ENCODE measurements at places on chromosomes 5 and 9.

GRCh38 chr5:89036166-89036565 lies 153.2 kb upstream of the MEF2C start:
- DNase-seq = no peak

DNA sequence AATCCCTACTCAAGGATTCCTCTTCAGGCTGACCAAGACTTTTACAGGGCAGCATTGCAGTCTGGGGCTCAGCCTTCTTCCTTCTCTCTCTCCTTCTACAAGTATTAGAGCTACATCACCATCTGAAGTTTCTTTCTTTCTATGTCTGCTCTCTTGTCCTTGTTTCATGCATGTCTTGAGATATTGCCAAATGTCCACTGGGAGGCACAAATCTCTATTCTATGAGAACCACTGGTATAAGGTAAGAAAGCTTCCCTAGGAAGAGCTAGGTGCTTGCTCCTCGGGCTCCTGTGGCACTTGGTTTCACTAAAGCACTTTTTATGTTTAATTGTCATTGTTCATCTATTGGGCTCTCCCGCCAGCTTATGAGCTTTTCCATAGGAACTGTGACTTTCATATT lies 289.2 kb upstream of the PCSK5 start:
- DNase-seq = no peak

GRCh38 chr9:96344458-96345180 lies 38.9 kb downstream of the SLC35D2 start:
- DNase-seq = peak; percentile 86

GRCh38 chr5:84383296-84383815 lies 1.3 kb downstream of the EDIL3 start:
- peak; percentile 38 for DNase-seq

DNA sequence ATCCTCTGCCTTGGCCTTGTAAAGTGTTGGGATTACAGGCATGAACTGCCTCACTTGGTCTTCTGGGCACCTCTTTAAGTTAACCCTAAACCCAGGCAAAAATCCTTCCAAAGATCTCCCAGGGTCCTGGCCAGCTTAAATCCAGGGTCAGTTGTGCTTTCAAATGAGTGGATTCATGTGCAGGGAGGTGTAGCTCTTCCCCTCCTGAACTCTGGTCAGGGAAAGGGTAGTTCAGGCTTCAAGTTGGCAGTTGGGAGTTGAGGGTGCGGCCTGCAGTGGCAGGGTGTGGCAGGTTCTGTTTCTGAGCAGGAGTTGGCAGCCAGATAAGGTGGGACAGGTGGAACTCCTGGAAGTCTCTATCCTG lies 3.6 kb downstream of the HNRNPAB start:
- DNase-seq = no peak

GRCh38 chr9:106233116-106233515 lies 538.8 kb downstream of the TMEM38B start:
- no peak for DNase-seq

DNA sequence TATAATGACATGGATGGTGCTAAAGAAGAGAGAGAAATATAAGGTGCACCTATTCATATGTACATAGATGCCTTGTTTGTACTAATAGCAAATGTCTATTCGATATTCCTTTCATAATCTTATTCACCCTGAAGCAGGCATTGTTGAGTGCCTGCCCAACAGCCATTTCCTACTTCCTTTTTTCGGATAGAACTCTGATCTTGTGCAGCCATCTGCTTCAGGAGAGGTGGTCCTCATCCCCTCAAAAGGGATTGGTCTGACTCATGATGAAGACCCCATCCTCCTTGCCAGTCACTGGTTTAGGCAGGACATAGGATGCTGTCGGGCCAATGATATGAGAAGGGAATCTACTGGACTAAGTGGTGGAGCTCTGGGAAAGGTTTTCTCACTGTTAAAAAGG lies 8.4 kb upstream of the RANBP3L start:
- no peak for DNase-seq

- no peak for DNase-seq
These were observed 20.3 kb downstream of the WHRN start for GRCh38 chr9:114484854-114485443.

DNA sequence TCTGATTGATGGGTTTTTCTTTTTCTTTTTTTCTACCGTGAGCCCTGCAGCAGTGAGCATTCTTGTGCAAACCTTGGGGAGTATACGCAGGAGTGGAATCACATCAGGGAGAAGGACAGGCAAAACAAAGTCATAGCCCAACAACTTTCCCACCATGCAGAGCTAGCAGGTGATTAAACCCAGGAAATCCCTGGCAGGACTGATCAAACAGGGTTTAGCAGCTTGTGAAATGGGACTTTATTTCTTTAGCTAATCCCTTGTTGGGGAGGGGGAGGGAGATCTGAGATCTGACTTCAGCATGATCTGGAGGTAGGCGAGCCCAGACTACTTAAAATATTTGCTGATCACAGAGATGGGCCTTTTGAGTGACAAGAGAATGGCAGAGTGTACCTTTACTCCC lies 162.0 kb upstream of the GLRA1 start:
- no peak for DNase-seq

DNA sequence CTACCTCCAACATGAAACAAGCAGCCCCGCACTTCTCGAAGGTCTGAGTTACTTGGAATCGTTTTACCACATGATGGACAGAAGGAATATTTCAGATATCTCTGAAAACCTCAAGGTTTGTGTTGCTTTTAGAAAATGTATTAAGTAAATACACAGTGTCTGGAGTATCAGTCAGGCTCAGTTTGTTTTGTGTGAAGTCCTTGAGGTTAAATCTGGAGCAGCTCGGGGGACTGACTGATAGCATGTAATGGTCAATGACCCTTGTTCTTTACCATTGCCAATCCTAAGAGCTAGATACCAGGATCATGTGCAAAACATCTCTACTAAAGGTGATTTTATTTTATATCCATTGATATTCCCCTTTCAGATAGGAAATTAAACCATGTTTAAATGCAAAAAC lies 26.9 kb upstream of the LNPEP start:
- DNase-seq = no peak

- DNase-seq = peak; percentile 37
These were observed 24.0 kb downstream of the CDKN2A start for GRCh38 chr9:21969951-21970799.

GRCh38 chr5:67925511-67925910 lies 290.0 kb upstream of the PIK3R1 start:
- DNase-seq = no peak

GRCh38 chr9:130073373-130073772 lies 19.7 kb downstream of the GPR107 start:
- DNase-seq = no peak

DNA sequence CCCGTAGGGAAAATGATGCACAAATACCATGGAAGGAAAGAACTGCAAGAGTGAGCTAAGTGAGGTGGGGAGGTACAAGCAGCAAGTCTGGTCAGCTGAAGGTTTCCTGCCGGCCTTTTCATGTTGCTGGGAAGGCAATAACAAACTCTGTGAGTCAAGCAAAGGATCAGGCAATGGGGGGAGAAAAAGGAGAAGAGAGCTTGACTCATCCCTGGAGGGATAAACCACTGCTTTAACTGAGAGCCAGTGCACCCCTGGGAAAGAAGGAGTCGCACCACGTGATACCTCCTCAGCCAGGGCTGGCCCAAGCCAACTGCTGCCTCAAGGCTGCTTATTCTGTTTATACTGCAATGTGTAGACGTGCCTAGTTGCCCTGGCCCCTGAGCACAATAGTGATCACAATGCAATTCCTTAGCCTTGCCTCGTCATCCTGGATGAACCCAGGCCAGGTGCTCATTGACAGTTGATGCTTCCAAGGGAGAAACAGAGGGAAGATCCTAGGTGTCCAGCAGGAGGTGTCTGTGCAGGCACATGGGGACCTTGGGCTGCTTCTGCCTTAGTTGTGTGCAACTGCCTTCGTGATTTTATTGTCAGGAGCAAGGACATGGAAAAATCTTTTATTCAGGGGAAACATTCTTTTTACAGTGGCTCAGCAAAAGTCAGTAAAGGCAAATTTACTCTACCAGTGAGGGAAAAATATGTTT lies 203.0 kb upstream of the TUT7 start:
- no peak for DNase-seq

GRCh38 chr5:103523319-103523718 lies 39.3 kb downstream of the NUDT12 start:
- no peak for DNase-seq

- DNase-seq = no peak
These were observed 129.6 kb upstream of the NMUR2 start for GRCh38 chr5:152534641-152535040.

GRCh38 chr9:89996116-89996515 lies 391.3 kb downstream of the GADD45G start:
- DNase-seq = no peak

- DNase-seq = no peak
These were observed 374.7 kb downstream of the TAF11L14 start for GRCh38 chr5:18008940-18009339.

- DNase-seq = no peak
These were observed 24.0 kb downstream of the NKD2 start for GRCh38 chr5:1032551-1033027.

- DNase-seq = no peak
These were observed 830 bp downstream of the S100Z start for GRCh38 chr5:76850543-76851145.

DNA sequence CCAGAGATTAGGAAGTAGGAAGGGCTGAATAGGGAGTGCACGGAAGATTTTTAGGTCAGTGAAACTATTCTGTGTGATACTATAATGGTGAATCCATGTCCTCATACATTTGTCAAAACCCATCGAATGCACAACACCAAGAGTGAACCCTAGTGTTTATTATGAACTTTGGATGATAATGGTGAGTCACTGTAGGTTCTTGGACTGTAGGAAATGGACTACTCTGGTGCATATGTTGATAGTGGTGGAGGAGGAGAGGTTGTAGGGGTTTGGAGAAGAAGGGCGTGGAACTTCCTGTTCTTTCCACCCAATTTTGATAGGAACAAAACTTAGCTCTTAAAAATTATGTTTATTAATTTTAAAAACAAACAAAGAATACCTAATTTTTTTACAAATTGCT lies 14.3 kb downstream of the CTSL start:
- no peak for DNase-seq

DNA sequence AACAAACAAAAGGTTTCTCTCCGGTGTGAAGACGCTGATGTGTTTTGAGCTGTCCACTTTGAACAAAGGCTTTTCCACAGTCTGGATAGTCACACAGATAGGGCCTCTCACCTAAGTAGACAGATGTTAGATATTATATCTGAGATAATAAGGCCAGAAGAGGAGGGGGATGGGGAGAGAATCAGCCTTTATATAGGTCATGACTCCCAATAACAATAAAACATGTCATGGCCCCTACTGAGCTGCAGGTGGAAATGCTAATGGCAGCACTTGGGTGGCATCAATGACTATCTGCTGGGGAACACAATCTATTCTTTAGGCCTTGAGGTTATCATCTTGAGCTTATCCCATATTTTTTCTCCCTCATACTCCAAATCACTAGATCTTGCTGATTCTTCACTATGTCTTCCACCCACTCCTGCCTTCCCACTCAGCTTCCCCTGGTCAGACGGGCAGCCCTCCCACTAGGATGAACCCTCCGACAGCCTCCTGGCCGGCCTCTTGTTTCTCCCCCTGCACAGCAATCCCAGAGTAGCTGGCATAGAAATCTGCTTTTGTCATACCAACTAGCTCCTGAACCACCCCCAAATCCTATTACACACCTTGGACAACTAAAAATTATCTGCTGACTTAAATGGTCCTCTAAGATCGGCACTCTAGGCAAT lies 11.5 kb upstream of the SLC35D2 start:
- DNase-seq = no peak

DNA sequence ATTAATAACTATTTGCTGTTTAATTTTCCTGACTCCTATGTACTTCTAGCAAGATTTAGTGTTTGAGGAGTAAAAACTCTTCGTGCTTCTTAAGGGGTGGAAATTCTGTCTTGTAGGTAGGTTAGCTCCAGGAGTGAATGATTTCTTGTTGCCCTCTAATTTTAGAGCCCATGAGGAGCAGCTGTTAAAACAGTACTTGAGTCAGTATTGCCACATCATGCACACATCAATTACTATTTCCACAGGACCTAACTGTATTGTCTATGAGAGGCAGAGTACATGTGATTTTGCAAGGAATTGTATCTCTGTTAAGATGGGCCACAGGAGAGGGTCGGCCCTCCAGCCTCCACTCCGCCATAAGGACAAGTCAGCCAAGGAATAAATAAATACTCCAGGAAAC lies 91.2 kb downstream of the PDZD2 start:
- no peak for DNase-seq

GRCh38 chr5:38371596-38371995 lies 113.2 kb downstream of the EGFLAM start:
- DNase-seq = no peak

DNA sequence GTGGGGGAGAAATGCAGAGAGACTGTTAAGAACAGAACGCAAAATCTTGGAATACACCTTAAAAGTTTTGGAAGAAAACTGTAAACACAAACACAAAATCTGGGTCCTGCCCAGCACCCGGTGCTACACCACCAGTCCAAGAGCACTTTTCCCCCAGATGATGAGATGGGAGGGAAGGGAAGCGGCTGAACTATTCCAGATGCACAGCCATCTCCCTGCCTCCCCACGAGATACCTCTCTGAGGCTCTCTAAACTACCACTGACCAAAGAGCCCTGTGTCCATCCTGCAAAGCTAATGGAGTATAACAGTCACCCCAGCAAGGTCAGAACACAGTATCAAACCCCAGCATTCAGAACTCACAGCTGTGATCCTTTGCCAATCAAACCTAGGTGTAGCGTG lies 8.0 kb downstream of the SPARC start:
- DNase-seq = no peak

DNA sequence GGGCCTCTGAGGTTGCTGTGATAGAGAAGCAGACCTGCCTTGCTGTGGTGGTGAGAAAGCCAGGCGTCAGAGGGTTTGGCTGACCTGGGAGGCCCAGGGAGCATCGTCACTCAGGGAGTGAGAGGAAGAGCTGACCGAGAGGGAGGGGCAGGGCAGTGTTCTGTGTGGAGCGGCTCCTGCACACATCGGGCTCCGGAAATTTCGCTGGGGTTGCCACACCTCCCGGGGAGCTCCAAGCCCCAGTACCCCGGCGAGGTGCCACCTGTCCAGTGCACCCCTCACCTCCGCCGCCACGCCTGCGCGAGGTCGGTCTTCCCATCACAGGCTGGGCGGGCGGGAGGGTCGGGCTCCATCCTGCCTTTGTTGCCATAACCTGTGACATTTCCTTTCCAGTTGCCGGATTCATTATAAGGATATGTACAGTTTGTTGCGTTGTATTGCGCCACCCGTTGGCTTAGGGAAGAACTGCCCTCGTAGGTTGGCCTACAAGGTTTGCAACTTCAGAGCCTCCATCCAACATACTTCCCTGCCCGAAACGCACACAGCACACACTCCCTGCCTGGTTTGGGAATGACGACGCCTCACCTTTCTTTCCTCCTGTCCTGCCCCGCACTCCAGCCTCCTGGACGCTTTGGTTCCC lies 223.2 kb downstream of the CACNA1B start:
- peak; percentile 44 for DNase-seq

- no peak for DNase-seq
These were observed 267.0 kb upstream of the HAPLN1 start for GRCh38 chr5:83987513-83988292.

- DNase-seq = peak; percentile 61
These were observed 652.2 kb upstream of the RGMB start for GRCh38 chr5:98121036-98121936.

DNA sequence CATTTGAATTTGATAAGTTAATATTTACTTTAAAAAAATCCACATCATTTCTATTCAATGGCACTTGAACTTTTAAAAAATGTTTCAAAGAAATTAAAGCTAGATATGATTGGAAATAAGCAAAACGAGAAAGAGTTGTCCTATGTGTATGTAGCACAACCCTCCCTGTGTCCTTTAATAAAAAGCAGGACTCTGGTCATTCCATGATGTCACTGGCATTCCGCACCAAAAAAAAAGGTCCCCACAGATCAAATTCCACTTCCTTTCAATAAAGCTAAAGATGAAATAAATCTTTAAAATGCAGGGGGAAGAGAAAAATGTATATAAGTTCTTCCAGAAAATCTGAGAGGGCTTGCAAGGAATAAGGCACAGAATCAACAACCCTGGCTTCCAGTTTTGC lies 103.8 kb downstream of the EFNA5 start:
- no peak for DNase-seq

Measured in H9 (cell line).